ENCODE measurements at places on chromosomes 2 and 18.

DNA sequence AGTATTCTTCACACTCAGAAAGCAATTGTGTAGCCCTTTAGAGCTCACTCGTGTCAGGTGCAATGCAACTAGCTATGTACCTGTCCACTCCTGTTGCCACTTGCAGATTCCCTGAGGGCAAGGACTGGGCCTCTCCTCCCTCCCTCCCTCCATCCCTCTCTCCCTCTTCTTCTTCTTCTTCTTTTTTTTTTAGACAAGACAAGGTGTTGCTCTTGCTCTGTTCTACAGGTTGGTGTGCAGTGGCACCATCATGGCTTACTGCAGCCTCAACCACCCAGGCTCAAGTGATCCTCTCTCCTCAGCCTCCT lies 119.7 kb downstream of the ACKR3 start:
- no peak for DNase-seq

- DNase-seq = no peak
Measured at GRCh38 chr2:39139511-39140237, 18.8 kb upstream of the SOS1 start.

- DNase-seq = no peak
Measured at GRCh38 chr18:11146238-11146946, 3.0 kb downstream of the PIEZO2 start.

GRCh38 chr2:151175864-151176263 lies 85.8 kb downstream of the RBM43 start:
- no peak for DNase-seq

Measured in stimulated activated CD4-positive, alpha-beta T cell treated with anti-CD3 and anti-CD28 coated beads, Interleukin-2, amount 100 ng/mL, for 24 hours (primary cell).